ENCODE measurements at places on chromosomes 6 and 20.

- DNase-seq, result no peak
Measured at GRCh38 chr20:14134004-14134403, 138.7 kb downstream of the MACROD2 start.

DNA sequence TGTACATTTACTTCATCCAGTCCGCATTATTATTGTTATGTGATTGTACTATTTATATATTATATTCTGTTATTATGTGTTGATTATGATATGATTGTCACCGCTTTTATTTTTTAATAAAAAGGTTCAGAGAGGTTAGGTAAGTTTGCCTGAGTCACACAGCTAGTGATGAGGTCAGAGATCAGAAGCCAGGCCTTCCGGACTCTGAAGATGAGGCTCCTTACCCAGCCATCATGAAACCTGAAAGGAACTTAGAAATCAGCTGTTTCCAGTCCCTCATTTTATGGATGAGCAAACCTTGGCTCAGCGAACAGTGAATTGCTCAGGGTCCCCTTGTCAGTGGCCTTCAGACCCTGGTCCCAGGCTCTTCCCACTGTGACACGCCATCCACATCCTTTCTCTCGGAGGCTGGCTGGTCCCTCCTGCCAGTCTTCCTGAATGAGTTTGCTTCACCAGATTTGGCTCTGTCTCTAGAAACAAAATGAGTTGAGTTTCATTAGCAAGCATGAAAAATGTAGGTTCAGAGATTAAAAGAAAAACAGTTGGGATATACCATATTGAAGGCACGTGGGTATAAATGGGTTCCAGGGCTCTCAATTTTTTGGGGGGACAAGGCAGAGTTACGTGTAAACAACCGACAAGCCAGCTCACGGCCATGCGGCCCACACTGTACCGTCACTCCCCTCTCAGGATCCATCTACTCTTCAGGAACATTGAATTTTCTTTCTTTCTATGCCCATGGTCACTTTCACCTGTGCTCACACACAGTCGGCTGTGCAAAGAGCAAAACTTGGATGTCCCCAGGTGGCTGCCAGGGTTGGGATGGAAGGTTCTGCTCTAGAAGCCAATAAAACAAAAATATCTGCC is 132.9 kb downstream of the ZDHHC14 start:
- DNase-seq, result no peak

GRCh38 chr20:47656318-47656717 is 129.0 kb downstream of the SULF2 start:
- no peak for DNase-seq

DNA sequence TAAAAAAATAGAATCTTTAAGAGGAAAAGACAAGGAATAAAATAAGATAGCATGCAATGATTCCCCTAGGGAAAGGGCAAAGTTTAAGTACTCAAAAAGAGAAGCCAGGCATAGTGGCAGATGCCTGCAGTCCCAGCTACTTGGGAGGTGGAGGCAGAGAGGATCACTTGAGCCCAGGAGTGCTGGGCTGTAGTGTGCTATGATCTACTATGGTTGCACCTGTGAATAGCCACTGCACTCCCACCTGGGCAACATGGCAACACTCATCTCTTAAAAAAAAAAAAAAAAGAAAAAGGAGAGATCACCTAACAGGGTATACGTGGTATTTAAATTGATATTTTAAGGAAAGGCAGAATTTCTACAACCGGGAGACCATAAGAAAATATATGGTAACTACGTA is 16.0 kb downstream of the EPHA7 start:
- DNase-seq, result no peak

- no peak for DNase-seq
Measured at GRCh38 chr6:97032955-97033354, 108.4 kb downstream of the KLHL32 start.

GRCh38 chr20:15613530-15613929 is 959.7 kb downstream of the KIF16B start:
- no peak for DNase-seq

DNA sequence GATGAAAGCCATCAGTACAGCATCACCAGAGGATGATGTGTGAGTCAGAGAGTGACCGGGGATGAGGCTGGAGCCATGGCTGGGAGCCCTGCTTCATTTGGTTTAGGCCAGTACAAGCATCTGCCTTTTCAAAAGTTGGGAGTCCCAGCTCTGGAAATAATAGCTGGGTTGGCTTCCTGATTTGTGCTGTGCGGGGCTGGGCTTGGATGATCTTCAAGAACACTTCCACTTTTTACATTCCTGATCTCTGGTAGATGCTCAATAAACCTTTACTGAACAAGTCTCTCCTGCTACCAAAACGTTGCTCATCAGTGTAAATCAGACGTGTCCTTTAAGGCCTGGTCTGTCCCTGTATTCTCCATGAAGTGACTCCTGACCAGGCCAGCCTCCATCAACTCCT is 44.1 kb upstream of the ADGRF4 start:
- DNase-seq, result no peak

DNA sequence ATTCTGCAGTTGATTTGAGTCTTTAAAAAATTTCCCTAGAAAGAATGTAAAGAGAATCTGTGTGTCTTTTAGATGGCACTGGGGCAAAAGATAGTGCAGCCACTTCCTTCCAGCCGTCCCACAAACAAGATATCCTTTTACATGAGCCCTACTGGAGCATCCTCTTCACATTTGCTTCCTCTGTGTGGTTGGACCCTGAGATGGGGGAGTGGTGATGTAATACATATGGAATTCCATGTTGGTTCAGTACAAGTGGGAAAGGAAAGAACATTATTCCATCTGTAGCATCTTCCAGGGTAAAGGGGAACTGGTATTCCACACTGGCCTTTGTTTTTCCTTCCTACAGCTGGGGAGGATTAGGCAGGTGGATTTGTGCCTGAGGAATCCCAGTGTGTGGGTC is 78.9 kb upstream of the ISM1 start:
- DNase-seq, result no peak

- DNase-seq, result no peak
Measured at GRCh38 chr6:89596484-89596883, 42.1 kb downstream of the LYRM2 start.

DNA sequence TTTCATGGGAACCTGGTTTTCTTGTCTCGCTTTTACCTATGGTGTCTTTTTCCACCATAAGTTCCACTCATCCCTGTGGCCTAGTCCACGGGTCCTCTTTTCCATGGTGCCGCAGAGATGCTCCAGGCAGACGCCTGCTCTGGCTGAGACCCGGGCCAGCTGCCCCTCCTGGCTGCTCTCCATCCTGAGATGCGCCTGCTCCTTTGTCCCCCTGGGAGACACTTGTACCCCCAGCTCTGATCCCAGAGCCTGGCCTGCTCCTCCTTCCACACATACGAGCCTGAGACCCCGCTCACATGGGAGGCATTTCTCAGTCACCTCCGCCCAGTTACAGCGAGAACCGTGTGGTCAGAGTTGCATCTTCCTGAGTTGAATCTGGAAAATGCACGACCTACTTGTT is 29.6 kb downstream of the RNASET2 start:
- no peak for DNase-seq

DNA sequence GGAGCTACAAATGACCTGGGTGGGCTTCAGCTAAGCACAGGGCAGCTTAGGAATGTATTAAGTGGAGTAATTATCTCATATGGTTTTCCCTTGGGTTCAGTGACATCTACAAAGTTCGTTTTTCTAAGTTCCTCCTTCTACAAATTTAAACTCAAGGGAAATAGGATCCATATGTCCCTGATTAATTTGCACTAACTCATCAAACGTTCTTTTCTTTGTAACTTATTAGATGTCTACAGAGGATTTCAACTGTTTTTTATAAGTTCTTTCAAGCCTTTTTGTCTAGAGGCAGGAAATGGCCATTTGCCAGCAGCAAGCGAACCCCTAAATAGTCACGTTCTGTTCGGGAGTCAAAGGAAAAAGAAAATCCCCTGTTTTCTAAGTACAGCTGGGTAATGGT is 1060.3 kb downstream of the KIF16B start:
- DNase-seq, result no peak

DNA sequence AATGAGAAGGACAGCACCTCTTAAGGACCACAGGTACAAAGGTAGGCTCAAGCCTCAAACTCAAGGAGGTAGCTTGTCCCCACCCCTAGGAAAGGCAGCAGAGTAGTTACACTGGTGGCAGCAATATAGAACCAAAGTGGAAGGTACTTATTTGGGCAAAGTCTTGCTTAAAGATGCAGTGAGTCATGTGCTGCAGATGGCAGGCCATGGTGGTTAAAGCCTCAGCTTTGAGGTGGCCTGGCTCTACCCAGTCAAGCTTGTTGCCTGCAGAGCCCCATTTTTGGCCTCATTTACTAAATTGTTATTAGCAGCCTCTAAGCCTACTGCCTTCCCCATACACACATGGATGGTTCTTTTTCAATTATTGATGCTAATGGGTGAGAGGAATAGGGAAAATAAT is 146.0 kb downstream of the ELOVL4 start:
- DNase-seq, result no peak

DNA sequence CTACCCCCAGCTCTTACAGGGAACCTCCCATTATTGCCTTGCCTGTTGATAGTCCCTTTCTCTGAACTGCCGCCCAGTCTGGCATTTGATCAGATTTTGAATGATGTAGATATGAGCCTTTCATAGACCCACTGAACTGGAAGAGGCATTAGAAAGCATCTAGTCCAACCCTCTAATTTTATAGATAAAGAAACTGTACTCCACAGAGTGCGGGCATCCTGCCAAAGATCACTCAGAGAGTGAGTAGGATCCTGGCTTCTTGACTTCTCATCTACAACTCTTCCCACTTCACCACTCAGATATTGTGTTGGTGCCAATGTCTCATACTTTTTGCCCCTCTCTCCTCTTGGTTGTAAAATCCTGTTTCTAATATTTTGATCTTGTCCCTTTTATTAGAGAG is 179.2 kb upstream of the BMP2 start:
- peak; percentile 92 for DNase-seq

DNA sequence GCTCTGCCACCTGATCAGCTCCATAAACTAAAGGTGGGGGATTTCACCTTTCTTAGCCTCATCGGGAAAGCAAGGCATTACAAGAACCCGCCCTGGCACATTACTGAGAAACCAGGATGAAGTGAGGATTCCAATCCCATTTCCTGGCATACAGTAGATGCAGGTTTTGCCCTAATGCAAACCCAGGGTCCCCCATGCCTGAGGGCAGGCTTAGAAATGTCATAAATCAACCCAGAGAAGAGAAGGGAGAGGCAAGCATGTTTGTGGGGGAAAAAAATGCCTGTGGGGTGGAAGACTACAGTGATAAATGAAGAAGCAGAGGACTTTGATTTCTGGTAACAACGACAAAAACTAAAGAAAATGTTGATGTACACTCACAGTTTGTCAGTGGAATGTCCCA is 18.0 kb upstream of the PMEPA1 start:
- no peak for DNase-seq

- no peak for DNase-seq
Measured at GRCh38 chr6:131292145-131292938, 157.1 kb downstream of the AKAP7 start.

DNA sequence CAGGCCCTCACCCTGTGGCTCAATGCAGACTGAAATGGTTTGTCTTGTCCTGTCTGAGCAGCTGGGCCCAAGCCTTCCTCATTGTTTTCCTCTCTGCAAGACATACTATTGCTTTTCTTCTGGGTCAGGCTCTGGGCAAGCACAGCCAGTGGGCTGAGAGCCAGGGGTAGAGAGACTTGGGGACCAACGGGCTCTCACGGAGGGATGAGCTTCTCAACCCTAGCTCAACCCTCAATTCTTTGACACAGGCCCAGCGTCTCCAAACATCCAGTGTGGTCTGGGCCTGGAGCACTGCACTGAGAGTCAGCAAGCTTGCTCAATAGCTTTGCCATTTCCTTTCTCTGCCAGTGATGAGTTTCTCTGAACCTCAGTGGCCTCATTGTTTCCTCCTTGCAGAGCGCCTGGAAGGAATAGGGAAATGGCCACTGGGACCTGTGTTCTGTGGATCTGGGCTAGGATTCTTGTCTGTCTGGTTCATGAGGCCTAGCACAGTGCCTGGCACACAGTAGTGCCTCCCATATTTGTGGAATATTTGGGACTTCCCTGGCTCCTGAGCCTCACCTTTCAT is 9.3 kb downstream of the ANGPT4 start:
- no peak for DNase-seq

DNA sequence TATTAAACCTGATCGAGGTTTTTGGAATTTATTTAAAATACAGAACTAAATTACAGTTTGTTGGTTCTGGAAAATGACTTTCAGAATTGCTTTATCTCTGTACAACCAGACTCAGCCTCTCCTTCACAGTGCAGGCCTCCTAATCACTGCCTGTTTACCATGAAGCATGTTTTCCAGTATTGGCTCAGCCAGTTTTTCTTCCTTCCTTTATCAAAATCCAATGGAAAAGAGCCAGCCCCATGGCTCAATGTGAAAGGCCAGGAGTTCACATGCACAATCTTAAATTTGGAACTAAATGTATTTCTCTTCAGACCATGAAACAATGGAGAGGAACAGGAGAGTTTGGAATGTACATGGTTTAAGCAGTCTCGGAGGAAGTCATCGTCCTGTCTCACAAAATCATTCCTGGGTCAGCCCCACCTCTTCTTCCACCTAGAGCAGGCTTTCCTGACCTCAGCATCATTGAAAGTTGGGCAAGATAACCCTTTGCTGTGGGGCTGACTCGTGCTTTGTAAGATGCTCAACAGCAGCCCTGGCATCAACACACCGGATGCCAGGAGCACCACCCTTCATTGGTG is 680.9 kb upstream of the AGPAT4 start:
- DNase-seq, result no peak

DNA sequence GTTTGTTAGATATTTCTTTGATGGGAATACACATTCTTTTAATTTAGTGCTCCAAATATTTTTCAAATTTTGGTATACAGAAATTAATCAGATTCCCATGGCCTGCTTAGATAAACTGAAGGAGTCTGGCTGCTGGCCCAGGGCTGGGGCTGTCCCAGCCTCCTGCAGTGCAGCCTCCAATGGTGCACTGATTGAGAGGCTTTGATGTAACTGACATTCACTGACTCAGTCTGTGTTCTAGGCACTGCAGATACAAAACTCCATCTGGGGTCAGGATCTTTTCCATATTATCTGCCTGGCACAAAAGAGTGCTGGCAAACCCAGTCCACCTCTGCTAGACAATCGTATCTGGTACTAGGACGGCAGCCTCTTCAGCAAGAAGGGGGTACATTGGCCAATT is 64.8 kb downstream of the GRIK2 start:
- no peak for DNase-seq

DNA sequence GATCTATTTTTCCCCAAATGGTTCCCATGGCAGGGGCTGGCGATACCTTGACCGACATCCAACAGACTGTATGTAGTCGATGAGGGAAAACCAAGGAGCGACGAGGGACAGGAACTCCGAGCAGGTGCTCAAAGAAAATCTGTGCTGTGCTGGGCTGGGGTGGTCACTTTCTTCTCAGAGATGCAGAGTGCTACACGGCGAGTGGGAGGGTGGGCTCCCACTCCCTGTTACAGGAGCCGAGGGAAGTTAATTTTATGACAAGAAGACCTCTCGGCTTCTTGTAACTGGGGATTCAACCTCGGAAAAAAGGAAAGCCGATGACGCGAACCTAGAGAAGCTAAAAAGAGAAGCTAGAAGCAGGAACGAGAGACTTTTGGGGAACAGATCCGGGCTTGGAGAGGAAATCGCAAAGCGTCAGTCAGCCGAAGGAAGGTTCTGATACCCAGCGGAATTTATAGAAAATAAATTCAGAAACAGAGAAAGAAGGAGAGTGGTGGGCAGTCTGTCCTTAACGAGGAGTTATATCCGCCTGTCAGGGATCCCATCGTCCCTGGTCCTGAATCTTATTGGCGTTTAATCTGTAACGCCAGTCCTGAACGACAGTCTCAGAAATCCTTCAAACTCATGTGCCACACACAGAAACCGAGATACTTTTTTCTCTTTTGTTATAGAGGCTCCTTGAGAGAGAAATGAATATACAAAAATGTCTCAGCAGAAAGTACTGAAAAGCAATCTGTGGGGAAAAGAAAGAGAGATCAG is 84.6 kb upstream of the ZNF322 start:
- DNase-seq, result no peak

- DNase-seq, result no peak
Measured at GRCh38 chr6:62323818-62324431, 37.9 kb upstream of the KHDRBS2 start.

Measured in NCI-H1105 (cell line).